ENCODE measurements at places on chromosomes 6 and 20. TPM values are rescaled to one million over a fixed set of nuclear protein-coding genes. Genes with fewer than 3 reads are reported as not detected.

GRCh38 chr20:54212226-54212625, 4.3 kb downstream of the PFDN4 start:
- DNase-seq = no peak

GRCh38 chr6:52117352-52117751, 29.9 kb upstream of the PKHD1 start:
- DNase-seq = no peak

ZSCAN23 gene
- 2.0 TPM for total RNA-seq

HRH3 gene
- not detected for total RNA-seq

NOX3 gene
- not detected for total RNA-seq

DNAH8 gene
- total RNA-seq = 0.06 TPM

- DNase-seq = no peak
These were observed 782 bp downstream of the TRMT11 start for GRCh38 chr6:125987026-125987617.

DNA sequence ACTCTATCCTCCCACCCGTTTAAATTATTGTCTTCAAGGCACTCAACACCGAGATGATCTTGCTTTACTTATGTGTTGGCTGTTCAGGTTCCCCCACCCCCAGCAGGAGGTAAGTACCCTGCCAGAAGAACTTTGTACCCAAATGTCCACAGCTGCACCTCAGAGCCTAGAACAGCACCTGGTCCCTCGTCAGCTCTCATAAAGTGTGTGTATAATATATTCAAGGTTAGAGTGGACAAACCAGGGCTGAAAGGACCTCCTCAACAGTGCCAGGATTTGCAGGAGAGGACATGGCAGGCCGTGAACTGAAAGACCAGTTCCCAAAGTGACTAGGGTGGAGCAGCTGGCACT, 5.9 kb upstream of the CPXM1 start:
- no peak for DNase-seq

SNX21 gene
- total RNA-seq = 24.7 TPM

METTL24 gene
- not detected for total RNA-seq

SLC4A11 gene
- 10.9 TPM for total RNA-seq

DNA sequence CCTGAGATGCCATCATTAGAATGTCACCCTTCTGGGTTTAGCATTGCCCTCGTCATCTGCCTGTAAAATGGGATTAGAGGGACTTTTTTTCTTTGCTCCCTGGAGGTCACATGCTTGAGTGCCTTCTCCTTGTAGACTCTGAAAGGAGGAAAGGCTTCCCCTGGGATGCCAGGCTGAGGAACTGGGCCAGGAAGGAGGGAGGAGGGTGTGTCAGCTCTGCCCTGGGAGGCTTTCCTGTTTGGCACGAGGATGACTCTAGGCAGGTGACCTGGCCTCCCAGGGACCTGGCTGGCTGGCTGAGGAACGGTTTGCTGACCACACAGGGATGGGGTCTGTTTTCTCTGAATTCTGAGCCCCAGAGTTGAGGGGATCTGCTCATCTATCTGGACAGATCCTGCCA, 137.9 kb upstream of the RNF24 start:
- no peak for DNase-seq

BPIFB4 gene
- not detected for total RNA-seq

DNA sequence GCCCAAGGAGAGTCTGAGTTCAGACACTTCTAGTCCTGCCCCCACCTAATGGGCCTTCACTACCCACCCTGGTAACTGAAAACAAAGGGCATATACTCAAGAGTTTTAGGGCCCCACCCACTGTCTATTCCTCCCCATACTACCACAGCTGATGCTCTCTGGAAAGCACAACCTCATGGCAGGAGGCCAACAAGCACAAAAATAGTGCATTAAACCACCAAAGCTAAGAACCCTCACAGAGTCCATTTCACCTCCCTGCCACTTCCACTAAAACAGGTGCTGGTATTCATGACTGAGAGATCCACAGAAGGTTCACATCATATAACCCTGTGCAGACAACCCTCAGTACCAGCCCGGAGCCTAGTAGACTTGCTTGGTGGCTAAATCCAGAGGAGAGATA, 132.1 kb upstream of the ADGRB3 start:
- no peak for DNase-seq
